WERI-Rb-1 (cell line): ENCODE measurements at places on chromosomes 4 and X.

DNA sequence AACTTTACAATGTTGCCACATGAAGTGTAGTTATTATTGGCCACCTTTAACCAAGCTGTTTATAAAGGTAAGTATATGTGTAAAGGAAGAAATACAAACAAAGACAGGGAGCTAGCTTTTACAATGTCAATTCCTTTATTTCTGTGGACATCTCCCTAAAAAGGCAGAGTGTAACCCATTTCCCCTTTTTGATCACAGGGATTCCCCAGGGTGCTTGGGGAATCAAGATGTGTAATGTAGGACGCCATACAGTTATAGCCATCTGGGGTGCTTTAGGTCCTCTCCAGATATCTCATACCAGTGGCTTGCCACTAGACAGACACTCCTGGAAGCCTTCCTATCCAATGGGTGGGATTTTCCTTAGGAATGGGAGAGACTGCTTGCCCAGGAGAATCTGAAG lies 4.2 kb upstream of the CUL4B start:
- no peak for DNase-seq

DNA sequence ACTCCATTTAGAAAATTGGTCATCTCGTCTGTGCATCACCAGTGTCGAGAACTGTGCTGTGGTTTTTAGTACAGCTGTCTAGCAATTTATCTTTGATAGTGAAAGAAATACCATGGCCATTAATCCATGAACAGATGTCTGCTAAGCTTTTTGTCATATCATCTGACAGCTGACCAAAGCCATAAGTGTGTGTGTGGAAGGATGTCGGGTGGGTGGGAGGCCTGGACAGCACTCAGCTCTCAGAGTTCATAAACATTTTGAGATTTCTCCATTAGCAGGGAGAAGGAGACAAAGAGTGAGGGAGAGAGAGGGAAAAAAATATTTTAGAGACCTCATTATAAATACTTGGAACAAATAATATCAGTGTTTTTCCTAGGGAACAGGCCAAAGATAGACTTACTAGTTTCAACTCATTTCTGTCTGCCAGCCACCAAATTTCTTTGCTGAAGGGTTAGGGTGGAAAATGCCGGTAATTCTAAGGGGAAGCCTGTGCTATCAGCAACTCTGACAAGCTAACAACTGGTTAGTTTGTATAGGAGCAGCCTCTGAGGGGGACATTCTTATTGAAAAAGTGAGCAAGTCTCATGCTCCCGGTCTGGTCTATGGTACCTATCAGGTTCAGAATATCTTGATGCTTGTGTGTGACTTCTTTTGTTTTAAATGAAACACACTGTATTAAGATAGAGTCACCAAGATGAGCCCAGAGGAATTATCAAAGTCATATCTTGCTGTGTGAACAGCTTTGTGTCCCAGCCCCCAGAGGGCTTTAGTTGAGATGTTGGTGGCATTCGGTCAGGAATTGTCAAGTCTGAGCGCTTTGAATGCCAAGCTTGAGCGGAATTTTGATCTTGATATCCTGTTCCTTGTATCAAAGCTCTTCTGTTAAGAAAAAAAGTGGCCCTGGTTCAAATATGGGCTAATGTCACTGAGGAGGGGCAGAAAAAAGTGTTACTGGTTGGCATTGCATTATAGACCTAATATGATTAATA lies 41.9 kb upstream of the PDLIM3 start:
- DNase-seq = no peak

DNA sequence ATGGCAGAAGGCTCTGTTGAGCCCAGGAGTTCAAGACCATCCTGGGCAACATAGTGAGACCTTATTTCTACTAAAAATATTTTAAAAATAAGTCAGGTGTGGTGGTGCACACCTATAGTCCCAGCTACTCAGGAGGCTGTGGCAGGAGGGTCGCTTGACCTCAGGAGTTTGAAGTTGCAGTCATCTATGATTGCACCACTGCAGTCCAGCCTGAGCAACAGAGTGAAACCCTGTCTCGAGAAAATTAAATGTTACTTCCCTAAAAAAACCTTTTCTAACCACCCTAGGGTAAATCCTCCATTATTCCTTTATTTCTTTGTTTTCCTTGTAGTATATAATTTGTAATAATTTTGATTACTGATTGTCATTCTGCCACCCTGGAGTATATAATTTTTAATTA lies 7.9 kb downstream of the FAM200B start:
- no peak for DNase-seq

- no peak for DNase-seq
Measured at GRCh38 chrX:133923113-133923512, 62.3 kb downstream of the GPC3 start.

DNA sequence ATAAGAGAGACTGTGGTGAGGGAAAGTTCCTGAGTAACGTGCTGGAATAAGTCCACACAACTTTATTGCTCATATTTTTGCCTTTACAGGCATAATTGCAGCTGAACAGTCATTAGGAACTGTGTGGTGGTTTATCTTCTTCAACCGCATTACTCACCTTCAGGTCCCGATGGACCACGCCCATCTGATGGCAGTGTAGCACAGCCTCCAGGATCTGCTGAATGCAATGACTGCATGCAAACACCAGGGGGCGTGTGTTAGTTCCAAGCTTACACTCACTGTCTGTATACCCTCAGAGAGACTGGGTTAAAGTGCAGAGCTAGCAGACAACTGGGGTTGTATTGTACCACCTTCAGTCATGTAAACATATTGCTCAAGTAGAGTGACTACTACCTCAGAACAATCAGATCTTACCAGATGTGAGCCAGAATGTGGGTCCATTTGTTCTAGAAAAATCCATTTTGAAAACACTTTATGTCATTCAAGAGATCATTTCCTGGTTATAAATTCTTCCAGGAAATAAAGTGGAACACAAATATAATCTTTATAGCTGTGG lies 214.0 kb downstream of the CAMK2D start:
- DNase-seq = peak; percentile 96

DNA sequence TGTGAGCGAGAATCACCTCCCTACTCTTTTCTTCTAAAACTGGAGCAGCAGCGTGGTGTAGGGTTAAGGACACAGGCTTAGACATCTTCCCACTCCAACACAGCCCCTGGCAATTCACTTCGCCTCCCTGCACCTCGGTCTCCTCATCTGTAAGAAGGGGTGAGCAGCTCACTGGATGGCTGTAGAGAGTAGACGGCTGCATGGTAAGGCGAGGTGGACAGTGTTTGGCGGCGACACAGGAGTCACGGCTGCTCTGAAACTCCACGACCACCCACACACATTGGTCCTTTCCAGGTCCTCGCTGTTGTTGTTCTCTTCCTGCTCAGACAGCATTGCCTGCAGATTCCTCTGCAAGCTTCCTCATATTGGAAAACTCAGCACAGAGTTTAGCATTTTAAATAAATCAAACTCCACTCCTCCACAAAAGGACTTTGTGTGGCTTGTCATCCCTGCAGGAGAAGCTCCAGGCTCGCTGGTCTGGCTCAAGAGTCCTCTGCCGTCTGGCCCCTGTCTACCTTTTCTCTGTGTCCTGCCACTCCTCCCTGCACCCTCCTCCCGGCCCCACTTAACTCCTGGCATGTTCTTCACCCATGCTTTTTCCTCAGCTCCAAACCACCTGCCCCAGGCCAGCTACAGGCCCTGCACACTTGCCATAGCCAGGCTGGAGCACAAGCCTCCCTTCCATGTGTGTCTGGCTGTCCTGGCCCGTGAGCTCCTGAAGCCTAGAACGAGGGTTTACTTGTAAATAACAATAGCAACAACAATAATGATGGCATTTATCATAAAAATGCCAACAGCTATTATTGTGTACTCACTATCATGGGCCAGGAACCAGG lies 41.3 kb upstream of the CRMP1 start:
- no peak for DNase-seq

GRCh38 chr4:170374770-170375169 lies 285.0 kb upstream of the AADAT start:
- peak; percentile 58 for DNase-seq

GRCh38 chr4:127251423-127251822 lies 381.3 kb upstream of the INTU start:
- DNase-seq = no peak

- DNase-seq = no peak
Measured at GRCh38 chrX:65769564-65770292, 102.3 kb downstream of the MSN start.

DNA sequence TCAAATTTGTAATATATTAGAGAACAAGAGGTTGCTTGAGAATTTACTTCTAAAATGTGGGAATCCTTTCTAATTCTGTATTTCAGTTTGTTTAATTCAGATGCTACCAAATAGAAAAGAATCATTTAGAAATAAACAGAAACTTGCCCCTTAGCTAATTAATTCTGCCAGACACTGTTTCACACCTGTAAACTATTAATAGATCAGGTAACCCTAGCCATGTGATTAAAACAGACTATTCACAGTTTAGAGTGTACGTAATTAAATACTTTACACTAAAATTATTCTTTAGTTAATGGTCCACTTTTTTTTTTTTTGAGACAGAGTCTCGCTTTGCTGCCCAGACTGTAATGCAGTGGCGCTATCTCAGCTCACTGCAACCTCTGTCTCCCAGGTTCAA lies 124.0 kb downstream of the PTPN13 start:
- no peak for DNase-seq

DNA sequence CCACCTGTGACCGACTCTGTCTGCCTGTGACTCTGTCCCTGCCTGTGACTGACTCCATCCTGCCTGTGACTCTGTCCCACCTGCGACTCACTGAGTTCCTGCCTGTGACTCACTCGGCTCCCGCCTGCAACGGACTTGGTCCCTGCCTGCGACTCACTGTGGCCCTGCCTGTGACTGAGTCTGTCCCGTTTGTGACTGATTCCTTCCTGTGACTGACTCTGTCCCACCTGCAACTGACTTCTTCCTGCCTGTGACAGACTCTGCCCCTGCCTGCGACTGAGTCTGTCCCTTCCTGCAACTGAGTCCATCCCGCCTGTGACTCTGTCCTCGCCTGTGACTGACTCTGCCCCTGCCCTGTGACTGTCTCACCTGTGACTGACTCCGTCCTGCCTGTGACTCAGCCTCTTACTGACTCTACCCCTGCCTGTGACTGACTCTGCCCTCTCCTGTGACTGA lies 9.6 kb upstream of the UVSSA start:
- DNase-seq = no peak

- DNase-seq = no peak
Measured at GRCh38 chr4:148273501-148273986, 168.7 kb downstream of the NR3C2 start.

DNA sequence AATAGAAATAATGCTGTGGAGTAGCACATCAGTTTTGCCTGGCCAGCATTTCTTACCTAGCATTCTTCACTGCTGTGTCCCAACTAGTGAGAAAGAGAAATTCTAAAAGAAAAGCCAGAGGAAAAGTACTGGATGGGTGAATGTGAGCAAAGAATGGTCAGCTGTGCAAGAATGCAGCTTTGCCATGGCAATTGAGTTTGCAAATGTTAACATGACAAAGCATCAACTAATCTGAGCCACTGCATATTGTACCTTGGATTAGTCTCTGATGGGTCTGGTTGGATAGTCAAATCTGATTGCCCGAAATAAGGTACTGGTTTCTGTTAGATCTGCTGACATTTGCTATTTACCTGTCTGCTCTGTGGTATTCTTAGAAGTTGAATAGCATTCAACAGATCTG lies 38.7 kb downstream of the ADD1 start:
- DNase-seq = no peak

- DNase-seq = peak; percentile 62
Measured at GRCh38 chrX:39935411-39936064, 162.2 kb downstream of the BCOR start.

- DNase-seq = no peak
Measured at GRCh38 chrX:10538831-10539230, 81.6 kb downstream of the MID1 start.
